ENCODE measurements at places on chromosomes 1 and 21.

GRCh38 chr1:234884701-234885100 lies 243.9 kb downstream of the TOMM20 start:
- DNase-seq, result no peak

DNA sequence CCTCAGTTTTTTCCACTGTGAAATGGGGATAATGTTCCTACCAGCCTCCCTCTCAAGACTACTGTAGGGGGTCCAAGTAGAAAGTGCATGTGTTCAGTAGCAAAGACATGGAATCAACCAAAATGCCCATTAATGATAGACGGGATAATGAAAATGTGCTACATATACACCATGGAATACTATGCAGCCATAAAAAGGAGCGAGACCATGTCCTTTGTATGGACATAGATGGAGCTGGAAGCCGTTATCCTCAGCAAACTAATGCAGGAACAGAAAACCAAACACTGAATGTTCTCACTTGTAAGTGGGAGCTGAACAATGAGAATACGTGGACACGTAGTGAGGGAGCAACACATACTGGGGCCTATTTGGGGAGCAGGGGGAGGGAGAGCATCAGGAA lies 6.1 kb upstream of the ZNF362 start:
- no peak for DNase-seq

DNA sequence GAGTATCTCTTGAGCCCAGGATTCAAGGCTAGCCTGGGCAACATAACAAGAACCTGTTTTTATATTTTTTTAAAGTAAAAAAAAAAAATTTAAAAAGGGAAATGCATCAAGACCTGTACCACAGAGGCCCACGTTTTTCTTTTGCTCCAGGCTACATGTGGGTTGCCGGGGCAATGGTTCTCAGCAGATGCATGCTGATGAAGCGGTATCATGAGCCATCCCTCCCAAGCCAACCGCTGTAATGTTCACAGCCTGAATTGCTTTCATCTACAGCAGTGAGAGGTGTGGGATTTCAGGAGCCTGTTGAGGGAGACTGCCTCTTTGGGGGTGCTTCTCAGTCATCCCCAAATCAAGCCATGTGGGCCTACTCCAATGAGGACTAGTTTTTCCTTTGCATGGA lies 60.5 kb downstream of the CD58 start:
- DNase-seq, result no peak

DNA sequence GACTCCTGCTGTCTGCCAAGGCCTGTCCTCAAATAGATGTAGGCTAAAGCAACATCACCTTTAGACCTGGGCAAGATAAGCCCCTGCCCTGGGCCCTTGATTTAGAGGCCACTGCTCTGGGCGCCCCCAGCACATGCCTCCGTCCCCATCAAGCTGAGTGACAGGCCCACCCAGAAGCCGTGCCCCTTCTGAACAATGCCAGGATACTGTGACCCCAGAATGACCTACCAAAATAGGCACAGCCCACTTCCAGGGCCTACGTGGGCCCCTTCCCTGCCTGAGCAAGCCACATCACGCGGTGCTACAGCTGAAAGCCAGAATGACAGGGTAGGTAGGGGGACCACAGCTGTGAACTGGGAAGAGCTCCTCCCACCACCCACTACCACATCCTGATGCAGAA lies 24.7 kb upstream of the BECN2 start:
- DNase-seq, result no peak

- DNase-seq, result no peak
Measured at GRCh38 chr1:104476126-104476525, 726.4 kb downstream of the AMY1C start.

DNA sequence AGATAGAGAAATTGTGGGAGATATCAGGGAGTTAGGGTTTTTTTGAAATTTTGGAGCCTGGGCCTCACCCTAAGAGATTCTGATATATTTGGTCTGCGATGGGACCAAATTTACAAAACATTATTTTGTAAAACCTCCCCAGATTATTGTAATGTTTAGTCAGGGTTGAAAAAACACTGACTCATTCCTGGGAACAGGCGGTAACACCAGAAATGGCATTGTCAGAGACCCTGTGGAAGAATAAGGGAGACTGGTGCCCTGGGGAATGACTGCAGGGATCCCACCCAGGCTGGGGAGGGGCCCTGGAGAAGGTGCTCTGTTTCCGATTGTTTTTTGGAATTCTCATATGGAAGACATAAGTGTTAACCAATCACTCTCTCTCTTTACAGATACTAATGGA lies 13.1 kb upstream of the STRIP1 start:
- DNase-seq, result no peak

DNA sequence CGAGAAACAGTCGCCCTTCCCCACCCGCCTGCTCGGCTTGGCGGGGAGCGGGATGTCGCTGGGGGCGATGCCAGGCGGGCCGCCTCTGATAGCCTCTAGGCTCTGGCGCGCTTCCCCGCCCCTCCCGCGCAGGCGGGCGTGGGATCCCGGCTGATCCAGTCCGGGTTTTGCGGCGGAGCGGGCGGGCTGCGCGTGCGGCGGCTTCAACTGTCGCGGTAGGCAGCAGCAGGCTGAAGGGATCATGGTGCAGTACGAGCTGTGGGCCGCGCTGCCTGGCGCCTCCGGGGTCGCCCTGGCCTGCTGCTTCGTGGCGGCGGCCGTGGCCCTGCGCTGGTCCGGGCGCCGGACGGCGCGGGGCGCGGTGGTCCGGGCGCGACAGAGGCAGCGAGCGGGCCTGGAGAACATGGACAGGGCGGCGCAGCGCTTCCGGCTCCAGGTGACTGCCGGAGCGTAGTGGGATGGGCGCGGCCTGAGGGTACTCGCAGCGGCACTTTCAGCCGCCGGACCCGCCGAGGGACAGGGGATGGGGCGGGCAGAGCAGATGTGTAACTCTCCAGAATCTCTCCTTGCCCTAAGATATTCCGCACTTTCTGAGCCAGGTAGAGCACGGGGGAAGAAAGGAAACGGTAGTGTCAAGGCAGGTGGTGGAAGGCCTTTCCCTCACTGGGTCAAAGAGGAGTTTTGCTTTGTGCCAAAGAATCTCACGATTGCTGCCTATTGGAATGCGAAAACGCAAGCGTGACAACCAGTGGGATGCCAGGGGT lies at the start of gene FAAH:
FAAH (plus strand) TSS at position 210 of the 764 bp plus-strand sequence; CDS start at position 242, 32 bp downstream.
- peak; percentile 77 for DNase-seq

DNA sequence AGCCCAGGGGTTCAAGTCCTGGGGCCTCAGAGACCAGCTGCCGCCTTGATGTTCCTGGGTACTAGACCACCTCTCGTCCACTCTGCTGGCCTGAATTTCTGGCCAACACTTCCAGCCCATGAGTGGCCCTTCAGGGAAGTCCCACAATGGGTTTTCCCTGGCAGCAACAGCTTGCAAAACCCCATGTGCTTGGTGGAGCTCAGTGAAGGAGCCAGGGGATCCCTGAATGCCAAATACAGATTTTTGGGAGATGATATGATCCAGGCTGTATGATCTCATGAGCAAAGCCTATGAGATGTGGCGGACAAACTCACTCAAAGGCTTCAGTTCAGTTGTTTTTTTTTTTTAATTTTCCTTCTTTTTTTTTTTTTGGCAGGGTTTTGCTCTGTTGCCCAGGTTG lies 9.6 kb upstream of the RASSF5 start:
- no peak for DNase-seq

DNA sequence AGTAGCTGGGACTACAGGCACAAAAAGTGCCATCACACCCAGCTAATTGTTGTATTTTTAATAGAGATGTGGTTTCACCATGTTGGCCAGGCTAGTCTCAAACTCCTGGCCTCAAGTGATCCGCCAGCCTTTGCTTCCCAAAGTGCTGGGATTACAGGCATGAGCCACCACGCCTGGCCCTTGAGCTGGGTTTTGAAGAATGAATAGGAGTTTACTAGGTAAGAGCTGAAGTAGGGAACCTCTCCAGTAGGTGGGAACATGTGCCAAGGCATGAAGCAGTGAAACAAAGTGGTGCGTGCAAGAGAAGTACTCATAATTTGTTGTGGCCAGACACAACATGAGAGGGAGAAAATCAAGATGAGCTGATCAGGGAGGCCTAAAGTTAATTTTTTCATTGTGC lies 55.8 kb downstream of the MAST2 start:
- DNase-seq, result no peak

DNA sequence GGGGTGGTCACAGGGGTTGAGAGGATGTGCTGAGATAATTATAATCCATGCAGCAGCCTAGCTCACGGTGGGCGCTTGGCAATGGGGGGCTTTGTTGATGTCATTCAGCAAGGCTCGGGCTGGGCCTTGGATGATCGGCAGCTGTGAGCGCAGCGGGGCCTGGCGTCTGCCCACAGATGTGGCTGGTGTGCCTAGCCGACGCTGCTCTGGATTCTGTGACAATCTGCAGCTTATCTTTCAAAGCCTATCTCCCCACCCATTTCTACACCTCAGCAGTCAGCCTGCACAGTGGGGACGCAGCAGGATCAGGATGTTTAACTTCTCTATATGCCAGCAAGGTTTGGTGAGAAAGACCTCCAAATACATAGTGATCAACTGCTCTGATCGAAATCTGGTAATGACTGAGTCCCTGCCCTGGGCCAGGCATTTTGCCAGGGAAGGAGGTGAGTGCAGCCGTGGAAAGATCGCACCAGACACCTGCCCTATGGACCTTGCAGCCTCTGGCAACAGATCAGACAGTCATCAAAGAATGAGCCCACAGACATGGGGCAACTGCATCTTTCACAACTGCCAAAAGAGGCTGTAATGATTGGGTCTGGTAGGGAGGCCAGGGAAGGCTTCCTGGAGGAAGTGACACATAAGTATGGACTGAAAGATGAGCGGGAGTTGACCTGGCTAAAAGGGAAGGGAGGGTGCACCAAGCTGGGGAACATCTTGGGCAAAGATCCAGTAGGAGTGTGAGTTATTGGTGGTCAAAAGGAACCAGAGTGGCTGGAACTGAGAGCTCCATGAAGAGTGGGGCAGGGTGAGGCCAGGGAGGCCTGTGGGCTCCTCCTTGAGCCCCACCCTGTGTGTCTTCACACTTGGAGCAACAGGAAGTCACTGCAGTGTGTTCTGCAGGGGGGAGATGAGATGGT lies 35.3 kb downstream of the EPHB2 start:
- no peak for DNase-seq

All from NCI-H1417 (cell line).